ENCODE measurements at places on chromosomes 5 and 9.

DNA sequence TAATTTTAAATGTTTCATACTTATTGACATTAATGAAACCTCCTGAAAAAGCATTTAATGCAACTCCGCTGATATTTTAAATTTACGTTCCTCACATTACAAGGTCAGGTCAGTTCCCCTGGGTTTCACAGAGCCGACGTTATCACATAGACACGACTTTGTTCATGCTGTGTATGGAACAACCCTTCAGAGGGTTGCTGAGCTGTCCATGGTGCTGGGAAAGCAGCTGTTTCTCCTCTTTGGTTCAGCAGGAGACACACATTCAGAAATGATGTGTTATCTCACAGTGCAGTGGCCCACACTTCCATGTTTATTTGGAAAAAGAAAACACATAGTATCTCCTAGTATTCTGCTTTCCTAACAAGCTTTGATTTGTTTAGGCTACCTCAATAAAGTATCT lies 53.5 kb downstream of the PPP2R2B start:
- peak; percentile 14 for DNase-seq

GRCh38 chr5:69265931-69266330 lies 31.2 kb downstream of the CDK7 start:
- no peak for DNase-seq

DNA sequence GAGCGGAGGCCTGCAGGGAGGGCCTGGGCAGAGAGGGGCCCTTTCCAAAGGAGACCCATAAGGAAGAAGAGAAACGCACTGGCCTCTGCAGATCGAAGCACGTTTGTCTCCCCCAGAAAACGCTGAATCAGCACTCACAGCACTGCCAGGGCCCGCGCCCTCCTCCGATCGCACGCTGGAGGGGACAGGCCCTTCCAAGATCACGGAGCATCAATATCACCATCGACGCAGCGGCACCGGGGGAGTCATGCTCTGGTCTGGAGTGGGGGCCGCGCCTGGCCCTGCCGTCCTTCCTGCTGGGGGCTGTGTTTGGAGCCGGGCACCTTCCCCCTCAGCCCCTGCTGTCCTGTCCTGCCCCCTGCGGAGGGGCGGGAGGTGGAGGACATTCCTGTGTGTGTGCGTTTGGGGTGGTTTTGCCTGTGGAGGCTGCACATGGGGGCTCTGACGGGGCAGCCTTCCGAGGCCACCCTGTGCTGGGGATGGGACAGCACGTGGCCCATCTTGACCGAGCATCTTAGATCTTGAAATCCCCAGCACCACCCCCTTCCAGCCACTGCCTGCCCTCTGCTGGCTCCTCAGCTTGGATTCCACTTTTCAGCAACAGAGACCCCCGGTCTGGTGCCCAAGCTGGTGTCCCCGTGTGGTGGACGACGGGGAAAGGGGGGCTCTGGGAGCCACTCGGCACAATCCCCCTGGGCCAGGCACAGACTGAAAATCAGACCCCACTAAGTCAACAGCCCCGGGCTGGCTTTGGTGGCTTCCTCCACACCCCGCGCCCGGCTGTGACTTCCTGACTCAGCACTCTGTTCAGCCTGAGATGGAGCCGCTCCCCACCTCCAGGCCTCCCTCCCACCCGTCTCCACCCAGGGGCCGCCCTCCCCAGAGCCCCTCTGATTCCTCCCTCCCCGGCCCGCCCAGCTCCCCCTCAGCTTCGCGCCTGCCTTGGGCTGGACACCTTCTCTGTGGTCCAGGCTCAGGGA lies 8.3 kb downstream of the TMEM250 start:
- DNase-seq = peak; percentile 49

DNA sequence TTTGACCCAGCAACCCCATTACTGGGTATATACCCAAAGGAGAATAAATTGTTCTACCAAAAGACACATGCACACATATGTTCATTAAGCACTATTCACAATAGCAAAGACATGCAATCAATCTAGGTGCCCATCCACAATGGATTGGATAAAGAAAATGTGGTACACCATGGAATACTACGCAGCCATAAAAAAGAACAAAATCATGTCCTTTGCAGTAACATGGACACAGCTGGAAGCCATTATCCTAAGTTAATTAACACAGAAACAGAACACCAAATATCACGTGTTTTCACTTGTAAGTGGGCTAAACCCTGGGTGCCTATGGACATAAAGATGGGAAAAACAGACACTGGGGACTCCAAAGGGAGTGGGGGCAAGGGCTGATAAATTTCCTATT lies 46.6 kb downstream of the KLHL3 start:
- no peak for DNase-seq

Data from fibroblast of skin of abdomen (primary cell).